Retina (tissue), 1 donor: ENCODE measurements at places on chromosomes 5 and 9.

DNA sequence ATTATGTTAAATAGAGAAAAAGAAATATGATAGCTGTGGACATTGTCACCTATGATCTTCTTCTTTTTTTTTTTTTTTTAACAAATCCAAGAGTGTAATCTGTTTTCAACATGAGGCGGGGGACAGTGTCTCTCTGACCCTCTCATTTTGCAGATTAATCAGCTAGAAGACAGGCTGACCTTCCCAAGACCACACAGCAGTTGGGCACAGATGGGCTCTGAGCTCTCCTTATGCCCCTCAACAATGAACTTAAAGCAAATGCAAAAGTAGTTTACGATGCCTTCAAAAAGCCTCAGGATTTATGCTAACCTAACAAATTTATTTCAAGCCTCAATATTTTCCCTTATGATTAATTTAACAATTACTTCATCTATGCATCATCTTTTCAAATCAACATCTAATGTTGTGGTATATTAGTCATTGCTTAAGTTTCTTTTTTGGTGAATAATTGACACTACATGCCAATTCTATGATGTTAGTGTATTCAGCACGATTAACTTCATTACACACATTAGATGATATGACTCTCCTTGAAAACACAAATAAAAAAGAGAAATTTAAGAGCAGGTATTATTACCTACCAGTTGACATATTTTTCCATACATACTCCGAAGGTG, 7.4 kb downstream of the NFIL3 start:
- DNase-seq = peak; percentile 22

DNA sequence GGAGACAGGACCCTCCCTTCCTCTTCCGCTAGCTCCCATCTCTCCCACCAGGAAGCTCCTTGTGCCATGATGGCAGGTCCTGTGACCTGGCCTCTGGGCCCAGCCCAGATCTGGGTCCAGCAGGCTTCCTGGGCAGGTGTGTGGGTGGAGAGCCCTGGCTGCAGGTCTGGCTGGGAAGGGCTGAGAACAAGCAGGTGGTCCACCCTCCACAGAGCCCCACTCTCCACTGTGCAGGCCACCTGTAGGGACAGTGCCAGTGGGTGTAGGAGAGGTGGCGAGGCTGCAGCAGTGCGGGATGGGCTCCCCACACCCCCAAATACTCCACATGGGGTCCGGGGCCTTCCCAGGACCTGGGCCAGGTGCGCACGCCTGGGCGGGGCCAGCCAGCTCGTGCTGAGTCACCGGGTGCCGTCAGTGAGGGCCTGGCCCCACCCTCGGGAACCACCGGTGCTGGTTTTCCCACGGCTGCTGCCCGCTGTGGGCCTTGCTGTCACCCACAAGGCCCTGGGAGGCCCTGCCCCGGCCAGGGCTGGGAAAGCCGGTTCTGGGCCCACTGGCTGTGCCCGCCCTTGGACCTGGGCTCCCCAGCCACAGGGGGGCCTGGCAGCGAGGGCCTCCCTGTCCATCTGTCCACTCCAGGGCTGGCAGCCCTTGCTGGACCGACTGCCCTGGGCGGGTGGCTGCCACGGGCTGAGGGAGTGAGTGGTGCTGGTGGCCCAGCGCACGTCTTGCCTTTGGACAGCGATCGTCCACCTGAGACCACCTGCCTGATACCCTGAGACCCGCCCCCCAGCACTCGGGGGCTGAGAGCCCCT, 9.3 kb upstream of the NRARP start:
- peak; percentile 14 for DNase-seq

DNA sequence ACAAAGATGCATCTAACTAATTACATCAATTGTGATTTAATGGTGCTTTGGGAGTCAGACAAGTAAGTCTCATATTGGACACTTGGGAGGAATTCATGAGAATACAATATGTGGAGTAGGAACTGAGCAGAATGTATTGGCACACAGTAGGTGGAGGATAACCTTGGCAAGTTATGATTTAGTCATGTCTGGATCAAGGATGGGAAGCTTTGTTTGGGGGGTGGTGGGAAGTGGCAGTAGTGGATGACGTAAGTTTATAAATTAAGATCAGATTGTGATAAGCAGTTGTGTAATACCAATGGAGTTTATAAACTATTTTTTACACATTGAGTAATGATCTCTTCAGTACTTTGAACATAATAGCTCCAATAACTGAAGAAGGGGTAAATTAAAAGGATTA, 67.0 kb downstream of the SGCD start:
- DNase-seq = no peak

DNA sequence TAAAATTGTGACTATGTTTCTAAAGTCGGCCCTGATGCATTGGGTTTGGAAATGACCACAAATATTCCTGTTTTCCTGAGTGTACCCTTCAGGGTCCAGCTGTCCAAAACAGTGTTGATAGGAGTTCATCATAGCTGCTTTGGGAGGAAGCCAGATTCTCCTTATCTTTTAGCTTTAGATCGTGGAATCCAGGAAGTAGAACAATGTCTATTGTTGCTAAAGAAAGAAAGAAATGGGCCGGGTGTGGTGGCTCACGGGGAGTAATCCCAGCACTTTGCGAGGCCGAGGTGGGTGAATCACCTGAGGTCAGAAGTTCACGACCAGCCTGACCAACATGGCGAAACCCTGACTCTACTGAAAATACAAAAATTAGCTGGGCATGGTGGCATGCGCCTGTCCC, 9.5 kb downstream of the CAVIN4 start:
- DNase-seq = no peak

GRCh38 chr9:133635098-133635497, 1.1 kb upstream of the DBH start:
- no peak for DNase-seq

- DNase-seq = no peak
Measured at GRCh38 chr5:128252196-128252595, 168.6 kb downstream of the SLC12A2 start.

- DNase-seq = no peak
Measured at GRCh38 chr5:61626639-61627282, 294.7 kb downstream of the ZSWIM6 start.

GRCh38 chr5:54214722-54215121, 95.7 kb downstream of the ARL15 start:
- no peak for DNase-seq

DNA sequence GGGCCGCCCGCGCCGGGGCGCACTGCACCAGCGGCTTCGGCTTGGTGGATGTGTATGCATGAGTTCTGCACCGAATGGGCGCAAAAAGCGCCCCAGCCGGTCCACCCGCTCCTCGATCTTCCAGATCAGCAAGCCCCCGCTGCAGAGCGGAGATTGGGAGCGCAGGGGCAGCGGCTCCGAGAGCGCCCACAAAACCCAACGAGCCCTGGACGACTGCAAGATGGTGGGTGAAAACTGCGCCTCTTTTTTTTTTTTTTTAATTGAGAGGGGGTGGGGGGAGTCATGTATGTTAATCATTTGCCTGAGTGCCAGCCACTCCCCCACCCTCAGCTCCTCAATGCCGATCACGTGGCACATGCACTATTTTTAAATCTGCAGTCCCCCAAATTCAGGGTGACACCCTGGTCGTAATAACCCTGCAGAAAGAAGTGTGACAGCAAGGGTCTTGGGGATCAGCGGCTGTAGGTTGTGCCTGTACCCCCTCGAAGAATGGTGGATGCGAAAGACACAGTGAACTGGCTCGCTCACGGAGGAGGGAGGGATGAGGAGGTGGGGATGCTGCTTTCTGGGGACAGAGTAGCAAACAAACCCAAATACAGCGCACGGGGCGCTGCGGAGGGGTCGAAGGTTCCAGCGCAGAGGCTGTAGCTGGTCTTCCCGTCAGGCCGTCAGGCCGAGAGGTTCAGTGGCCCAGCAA, 900 bp downstream of the RGS7BP start:
- peak; percentile 74 for DNase-seq

DNA sequence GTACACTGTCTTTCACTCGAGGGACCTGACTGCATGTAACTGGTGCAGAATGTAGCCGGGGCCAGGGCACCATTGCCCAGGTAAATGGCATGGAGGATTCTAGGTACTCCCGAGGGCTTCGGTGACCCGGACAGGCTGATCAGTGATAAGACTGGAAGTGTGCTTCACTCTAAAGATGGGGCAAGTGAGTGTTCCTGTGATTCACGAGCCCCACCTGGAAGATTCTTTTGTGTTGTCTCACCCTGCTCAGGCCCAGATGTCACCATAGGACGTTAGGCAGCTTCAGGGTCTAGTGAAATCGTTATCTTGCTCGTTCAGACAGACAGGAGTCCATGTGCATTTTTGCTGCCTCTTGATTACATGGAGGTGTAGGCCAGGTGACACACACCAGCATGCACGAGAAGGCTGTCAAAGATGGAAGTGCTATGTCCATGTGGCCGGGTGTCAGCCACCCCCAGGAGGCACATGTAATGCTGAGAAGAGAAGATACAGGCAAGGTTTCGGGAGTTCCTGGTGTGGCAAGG, 73.9 kb downstream of the WNK2 start:
- no peak for DNase-seq

- no peak for DNase-seq
Measured at GRCh38 chr5:140567136-140567818, 2.6 kb downstream of the SLC35A4 start.

DNA sequence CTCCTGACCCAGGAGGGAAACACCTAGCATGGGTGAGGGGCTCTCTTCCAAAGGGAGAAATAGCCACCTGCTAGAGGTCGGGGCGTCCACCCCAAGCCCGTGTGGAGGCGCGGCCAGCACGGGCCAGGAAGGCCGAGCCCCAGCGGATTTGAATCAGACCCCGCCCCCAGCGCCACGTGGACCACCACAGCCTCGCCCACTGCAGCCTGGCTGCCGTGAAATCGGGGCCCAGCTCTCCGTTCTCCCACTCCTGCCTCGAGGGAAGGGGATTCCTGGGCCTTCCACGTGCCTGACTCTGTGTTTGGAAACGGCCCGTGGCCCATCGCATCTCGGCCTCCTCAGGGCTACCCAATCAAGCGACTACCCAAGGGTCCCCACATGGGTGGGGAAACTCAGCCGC, 31.6 kb downstream of the SLC6A18 start:
- DNase-seq = no peak

DNA sequence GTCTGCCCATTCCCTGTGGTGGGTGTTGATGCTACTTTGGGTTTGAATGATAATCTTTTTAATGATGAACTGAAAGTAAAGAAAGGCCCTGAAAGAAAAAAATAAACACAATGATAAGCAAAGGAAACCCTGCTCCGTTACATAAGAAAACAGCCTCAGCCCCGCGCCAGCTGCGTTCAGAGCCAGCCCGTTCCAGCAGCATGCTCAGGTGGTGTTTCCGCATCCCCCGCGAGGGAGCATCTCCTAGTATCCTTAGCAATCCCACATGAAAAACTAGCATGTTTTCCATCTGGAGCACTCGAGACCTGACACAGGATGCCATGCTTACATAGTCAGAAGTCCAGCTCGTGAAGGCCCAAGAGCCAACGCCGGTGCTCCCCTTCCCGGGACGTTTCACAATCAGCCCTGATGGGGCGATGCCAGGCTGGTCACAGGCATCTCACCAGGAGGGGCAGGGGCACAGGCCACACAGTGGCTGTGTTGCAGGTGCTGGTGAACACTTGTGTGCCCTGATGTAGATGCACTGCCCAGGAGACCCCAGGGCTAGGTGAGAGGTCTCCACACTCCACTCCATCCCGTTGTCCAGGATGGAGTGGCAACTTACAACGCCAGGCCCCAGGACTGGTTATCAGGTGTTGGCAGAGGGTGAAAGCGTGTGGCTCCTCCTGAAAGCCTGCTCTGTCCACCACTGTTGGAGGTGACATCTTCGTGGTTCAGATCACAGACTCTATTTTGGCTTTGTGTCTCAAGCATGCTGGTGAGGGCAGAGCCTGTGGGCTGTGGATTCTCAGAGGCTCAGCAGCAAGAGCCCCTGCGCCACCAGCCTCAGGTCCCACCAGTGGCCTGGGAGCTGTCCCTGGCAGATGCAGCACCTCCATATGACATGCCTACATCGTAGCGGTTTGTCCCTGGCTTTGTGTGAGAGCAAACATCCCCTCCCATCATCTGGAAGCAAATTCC, 246.8 kb upstream of the IRX1 start:
- no peak for DNase-seq

GRCh38 chr5:133935667-133935940, 32.8 kb downstream of the C5orf15 start:
- DNase-seq = no peak

GRCh38 chr5:16051246-16051755, 128.3 kb downstream of the MARCHF11 start:
- DNase-seq = no peak

DNA sequence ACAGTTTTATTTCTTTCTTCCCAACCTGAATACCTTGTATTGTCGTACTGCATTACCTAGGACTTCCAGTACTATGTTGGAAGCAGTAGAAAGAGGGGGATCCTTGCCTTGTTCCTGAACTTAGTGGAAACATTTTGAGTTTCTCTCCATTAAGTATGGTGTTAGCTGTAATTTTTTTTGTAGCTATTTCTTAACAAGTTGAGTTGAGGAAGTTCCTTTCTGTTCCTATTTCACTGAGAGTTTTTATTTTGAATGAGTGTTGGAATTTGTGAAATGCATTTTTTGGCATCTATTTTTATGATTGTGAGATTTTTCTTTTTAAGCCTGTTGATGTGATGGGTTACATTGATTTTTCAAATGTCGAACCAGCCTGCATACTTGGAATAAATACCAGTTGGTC, 49.0 kb downstream of the FSD1L start:
- DNase-seq = no peak

DNA sequence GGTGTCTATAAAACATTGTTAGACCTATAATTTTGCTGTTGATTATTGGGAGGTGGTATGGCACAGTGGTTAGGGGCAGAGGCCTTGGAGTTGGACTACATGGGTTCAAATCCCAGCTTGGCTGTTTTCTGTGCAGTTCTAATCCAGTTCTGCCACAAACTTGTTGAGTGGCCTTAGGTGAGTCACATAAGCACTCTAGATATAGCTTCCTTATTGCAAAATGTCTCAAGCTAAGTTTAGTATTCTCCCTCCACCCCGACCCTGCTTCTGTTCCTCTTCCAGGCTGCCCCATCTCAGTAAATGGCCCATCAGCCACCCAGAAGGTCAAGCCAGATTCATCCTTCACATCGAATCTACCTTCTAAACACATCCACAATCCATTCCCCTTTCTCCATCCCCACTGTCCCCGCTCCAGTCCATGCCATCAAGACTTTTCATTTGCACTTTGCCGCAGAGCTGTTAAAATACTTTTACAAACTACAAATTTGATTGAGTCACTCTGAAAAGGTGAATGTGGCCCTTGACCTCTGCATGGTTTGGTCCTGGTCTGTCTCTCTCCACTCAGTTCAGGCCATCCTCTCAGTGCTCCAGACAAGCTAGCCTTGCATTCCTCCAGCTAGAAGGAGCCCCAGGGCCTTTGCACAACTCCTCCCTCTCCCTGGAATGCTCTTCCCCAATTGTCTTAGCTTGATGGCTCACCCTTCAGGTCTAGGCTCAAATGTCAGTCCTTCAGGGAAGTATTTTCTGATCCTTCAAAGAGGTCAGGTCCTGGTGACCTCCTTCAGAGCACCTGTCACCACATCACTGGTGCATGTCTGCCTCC, 10.0 kb upstream of the HDHD3 start:
- no peak for DNase-seq

GRCh38 chr5:111407562-111407961, 104.8 kb downstream of the STARD4 start:
- no peak for DNase-seq

- no peak for DNase-seq
Measured at GRCh38 chr9:97046228-97046627, 7.3 kb upstream of the CTSV start.
